ENCODE measurements at places on chromosomes 6 and 20.

- DNase-seq, result no peak
- peaks cover 55% of the 10 kb centered on the region for H3K4me1 ChIP-seq
- H3K36me3 ChIP-seq, result peaks cover 13% of the 10 kb centered on the region
- H3K27ac ChIP-seq, result no peak overlapping the region
Observed at GRCh38 chr6:11370191-11371018, 137.9 kb upstream of the NEDD9 start.

GRCh38 chr6:113208726-113209125 lies 648.4 kb upstream of the MARCKS start:
- no peak for DNase-seq
- no peaks in the 10 kb centered on the region for H3K36me3 ChIP-seq
- no peaks in the 10 kb centered on the region for H3K4me1 ChIP-seq
- H3K27me3 ChIP-seq, result no peaks in the 10 kb centered on the region

- DNase-seq, result no peak
- no peak overlapping the region for H3K27ac ChIP-seq
- no peaks in the 10 kb centered on the region for H3K4me1 ChIP-seq
- H3K27me3 ChIP-seq, result no peaks in the 10 kb centered on the region
Observed at GRCh38 chr6:108200631-108201030, 34.8 kb downstream of the NR2E1 start.

DNA sequence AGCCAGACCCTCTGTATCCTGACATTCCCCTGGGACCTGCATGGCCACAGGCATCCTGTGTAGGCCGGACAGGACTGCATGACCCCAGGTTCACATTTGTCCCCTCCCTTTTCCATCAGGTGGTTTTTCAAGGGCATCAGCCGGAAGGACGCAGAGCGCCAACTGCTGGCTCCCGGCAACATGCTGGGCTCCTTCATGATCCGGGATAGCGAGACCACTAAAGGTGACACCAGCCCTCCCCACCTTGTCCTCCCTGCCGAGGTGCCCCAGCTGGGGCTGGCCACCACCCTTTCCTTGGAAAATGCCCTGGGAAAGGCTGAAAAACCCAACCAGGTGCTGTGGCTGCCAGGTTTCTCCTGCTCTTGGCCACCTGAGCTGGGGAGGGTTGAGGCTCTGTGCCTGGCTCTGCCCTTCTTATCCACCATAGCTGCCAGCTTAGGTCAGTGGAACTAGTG lies 27.6 kb downstream of the HCK start:
- DNase-seq, result no peak
- H3K4me1 ChIP-seq, result no peaks in the 10 kb centered on the region
- no peaks in the 10 kb centered on the region for H3K36me3 ChIP-seq

DNA sequence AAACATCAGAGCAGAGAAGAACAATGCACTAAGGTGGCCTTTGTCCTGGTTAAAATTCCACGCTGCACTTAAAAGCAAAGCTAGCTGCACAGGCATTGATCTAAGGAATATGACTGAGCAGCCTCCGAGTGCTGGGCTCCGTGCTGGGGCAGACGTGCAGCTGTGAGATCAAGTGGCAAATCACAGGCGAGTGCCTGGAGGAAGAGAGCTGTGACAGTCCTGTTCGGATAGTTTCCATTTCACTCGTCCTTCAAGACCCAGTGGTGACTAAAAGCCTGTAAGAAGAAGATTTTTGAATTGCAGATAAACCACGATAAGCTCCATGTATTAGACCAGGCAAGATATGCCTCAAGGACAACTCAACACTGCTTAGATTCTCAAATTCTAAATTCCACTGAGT lies 247.9 kb downstream of the ANKRD60 start:
- no peak overlapping the region for H3K27ac ChIP-seq
- H3K36me3 ChIP-seq, result peaks cover 3% of the 10 kb centered on the region
- no peaks in the 10 kb centered on the region for H3K4me1 ChIP-seq
- H3K27me3 ChIP-seq, result peaks cover 56% of the 10 kb centered on the region
- no peak for DNase-seq

DNA sequence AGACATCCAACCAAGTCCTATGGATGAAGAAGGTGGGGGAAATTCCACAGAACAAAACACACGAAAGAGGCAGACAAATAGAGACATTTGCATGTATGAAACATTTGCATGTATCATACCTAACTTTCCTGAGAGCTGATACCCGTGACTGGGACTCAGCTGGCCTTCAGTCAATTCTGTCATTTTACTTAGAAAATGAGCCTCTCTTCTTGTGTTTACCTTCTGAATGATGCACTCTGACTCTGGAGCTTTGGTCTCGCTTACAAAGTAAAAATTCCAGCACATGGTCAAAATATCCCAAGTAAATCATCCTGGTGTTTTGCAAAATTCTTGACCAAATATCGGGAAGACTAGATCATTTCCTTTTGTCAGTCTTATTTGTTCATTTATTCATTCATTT lies 46.9 kb downstream of the MMUT start:
- peaks cover 15% of the 10 kb centered on the region for H3K27me3 ChIP-seq
- no peak for DNase-seq
- H3K4me1 ChIP-seq, result no peaks in the 10 kb centered on the region
- H3K4me3 ChIP-seq, result no peak overlapping the region

DNA sequence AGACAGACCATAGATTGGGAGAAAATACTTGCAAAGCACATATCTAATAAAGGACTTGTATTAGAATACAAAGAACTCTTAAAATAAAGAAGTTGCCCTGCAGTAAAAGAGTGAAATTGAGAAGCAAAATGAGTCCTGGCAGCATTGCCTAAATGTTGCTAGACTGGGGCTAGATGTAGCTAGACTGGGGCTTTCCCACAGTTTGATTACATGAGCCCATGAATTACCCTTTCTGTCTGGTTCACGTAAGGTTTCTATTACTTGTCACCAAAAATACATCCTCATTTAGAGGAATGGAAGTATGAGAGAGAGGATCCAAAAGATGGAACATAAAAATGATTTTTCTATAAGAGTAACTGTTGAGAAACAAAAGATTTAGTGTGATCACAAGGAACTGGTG lies 57.6 kb upstream of the CCDC28A start:
- no peaks in the 10 kb centered on the region for H3K36me3 ChIP-seq
- no peak overlapping the region for H3K27ac ChIP-seq
- H3K27me3 ChIP-seq, result peaks cover 25% of the 10 kb centered on the region
- H3K4me1 ChIP-seq, result no peaks in the 10 kb centered on the region

DNA sequence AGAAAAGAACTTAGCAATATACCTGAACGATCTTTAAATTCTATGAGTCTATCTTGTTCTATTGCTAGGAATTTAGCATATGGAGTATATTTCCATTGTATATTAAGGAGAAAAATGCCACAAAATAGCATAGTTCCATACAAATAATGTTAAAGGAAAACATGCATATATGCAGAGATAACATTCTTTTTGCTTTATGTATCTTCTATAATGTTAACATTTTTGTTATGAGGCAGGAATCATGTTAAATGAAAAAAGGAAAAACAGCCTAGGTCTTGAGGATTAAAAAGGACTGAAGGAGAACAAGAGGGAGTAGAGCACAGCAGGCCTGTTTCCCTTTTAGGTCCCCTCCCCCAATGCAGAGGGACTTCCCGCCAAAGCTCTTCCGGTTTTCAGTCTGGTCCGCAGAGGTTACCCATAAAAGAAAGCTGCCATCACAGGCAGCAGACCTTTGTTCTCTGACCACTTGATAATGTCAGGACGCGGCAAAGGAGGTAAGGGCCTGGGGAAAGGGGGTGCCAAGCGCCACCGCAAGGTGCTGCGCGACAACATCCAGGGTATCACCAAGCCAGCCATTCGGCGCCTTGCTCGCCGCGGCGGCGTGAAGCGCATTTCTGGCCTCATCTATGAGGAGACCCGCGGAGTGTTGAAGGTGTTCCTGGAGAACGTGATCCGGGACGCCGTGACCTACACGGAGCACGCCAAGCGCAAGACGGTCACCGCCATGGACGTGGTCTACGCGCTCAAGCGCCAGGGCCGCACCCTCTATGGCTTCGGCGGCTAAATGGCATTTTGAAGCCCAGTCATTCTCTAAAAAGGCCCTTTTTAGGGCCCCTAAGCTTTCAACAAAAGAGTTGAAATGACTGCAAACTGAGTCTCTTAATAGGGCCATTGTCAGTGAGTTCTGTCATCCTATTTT lies 108.4 kb upstream of the PRSS16 start:
- H3K4me3 ChIP-seq, result peak overlapping the region; percentile 96
- H3K36me3 ChIP-seq, result peaks cover 24% of the 10 kb centered on the region
- peak overlapping the region; percentile 98 for H3K27ac ChIP-seq

- no peaks in the 10 kb centered on the region for H3K36me3 ChIP-seq
- DNase-seq, result no peak
- H3K27me3 ChIP-seq, result no peaks in the 10 kb centered on the region
- H3K4me1 ChIP-seq, result no peaks in the 10 kb centered on the region
Observed at GRCh38 chr6:10210052-10210451, 204.8 kb downstream of the TFAP2A start.

- DNase-seq, result no peak
- no peak overlapping the region for H3K4me3 ChIP-seq
- H3K4me1 ChIP-seq, result no peaks in the 10 kb centered on the region
- no peaks in the 10 kb centered on the region for H3K36me3 ChIP-seq
Observed at GRCh38 chr20:62840244-62841197, 21.1 kb downstream of the TCFL5 start.

GRCh38 chr20:10877342-10877741 lies 203.5 kb upstream of the JAG1 start:
- no peaks in the 10 kb centered on the region for H3K36me3 ChIP-seq
- no peaks in the 10 kb centered on the region for H3K27me3 ChIP-seq
- no peak for DNase-seq

DNA sequence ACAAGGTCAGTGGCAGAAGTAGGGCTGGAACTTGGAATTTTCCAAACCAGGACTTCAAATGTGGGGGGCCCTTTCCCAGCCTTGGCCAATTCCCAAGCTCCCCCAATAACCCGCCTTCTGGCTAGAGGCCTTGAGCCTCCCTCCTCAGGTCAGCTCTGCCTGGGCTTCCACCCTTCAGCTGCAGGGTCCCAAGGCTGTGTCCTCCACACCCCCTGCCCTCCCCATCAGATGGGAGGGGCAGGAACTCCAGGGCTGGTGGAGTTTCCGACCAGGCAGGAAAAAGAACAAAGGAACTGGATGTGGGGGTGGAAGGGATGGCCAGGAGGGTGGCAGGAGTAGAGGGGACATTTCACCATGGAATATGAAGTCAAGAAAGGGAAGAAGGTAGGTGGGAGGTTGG lies at the start of gene CCM2L:
Gene CCM2L, plus strand, starts transcription at position 338 of the 400 bp plus-strand sequence. Its CDS starts 17 bp downstream, at position 355.
- no peak within 1 kb of the TSS for H3K4me3 ChIP-seq
- DNase-seq, result no peak
- peaks cover 5% of the 10 kb centered on the region for H3K4me1 ChIP-seq
- H3K27ac ChIP-seq, result no peak within 1 kb of the TSS
- no peaks in the 10 kb centered on the region for H3K36me3 ChIP-seq

DNA sequence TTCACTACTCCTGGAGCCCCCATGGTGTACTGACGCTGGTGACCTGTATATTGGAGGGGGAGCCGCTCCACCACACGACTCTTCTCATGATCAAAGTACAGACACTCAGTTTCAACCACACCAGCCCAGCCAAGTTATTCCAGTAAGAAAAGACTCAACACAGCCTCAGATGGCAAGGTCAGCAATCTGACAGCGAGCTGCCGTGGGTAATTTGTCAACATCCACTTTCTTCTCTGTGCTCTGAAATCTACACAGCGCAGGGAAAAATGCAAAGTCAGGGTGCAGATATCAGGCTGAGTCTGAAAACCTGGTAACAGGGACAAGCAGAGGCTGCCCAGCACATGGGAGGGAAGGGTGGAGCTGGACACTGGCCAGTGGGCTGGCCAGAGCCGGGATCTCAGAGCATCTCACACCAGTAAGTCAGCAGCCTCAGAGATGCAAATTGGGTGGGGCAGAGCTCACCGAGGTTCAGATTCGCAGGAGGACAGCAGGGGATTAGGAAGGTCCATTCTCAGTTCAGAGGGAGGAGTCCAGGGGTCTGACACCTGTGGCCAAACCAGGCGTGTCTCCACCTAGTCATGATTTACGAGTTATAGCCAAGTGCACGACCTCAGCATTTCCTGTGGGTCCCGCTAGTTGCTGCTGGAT lies 44.5 kb upstream of the RPS6KA2 start:
- H3K27me3 ChIP-seq, result peaks cover 49% of the 10 kb centered on the region
- no peaks in the 10 kb centered on the region for H3K36me3 ChIP-seq
- no peak overlapping the region for H3K4me3 ChIP-seq
- peaks cover 11% of the 10 kb centered on the region for H3K4me1 ChIP-seq

DNA sequence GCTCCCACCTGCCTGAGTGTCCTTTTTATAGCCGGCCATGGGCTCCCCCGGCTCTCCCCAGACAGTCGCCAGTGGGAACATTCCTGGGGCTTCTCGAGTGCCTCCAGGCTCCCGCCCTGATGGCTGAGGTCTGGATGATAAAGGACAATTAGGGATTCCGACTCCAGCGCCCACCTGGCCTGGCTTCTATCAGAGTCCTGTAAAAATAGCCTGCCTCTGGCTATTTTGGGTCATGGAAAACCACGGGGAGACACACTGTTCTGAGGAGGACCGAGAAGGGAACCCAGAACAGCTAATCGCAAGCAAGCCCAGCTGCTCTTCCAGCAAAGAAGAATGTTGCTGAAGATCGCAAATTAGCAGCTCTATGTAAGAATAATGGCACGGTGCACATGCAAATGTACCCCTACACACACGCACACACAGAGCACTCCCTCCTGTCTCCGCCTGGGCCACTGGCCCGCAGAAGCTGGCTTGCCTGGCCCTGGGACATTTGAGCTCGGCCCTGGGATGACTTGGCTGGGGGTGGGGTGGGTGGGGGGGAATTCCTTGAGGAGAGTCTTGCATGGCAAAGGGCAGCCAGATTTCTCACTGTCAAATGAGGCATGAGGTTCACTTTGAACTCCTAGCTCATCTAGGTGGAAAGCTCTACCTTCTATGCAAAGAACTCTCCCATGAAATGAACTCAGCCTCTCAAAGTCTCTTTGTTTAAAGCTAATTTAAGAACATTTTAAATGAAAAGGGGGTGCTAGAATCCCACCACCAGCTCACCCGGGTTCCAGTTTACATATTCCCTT lies 55.3 kb downstream of the CTCFL start:
- no peak overlapping the region for H3K27ac ChIP-seq
- DNase-seq, result no peak
- no peak overlapping the region for H3K4me3 ChIP-seq
- H3K4me1 ChIP-seq, result peaks cover 12% of the 10 kb centered on the region
- H3K36me3 ChIP-seq, result peaks cover 5% of the 10 kb centered on the region
- H3K27me3 ChIP-seq, result peaks cover 40% of the 10 kb centered on the region

GRCh38 chr20:60024245-60024644 lies 66.0 kb downstream of the CDH26 start:
- no peak for DNase-seq
- no peak overlapping the region for H3K27ac ChIP-seq
- H3K4me3 ChIP-seq, result no peak overlapping the region
- no peaks in the 10 kb centered on the region for H3K36me3 ChIP-seq
- no peaks in the 10 kb centered on the region for H3K4me1 ChIP-seq

- DNase-seq, result no peak
- no peak overlapping the region for H3K27ac ChIP-seq
- H3K27me3 ChIP-seq, result no peaks in the 10 kb centered on the region
- H3K4me1 ChIP-seq, result peaks cover 53% of the 10 kb centered on the region
Observed at GRCh38 chr6:99426451-99426757, 1.3 kb upstream of the PNISR start.

- DNase-seq, result no peak
- H3K27me3 ChIP-seq, result peaks cover 26% of the 10 kb centered on the region
- peaks cover 1% of the 10 kb centered on the region for H3K36me3 ChIP-seq
- H3K4me3 ChIP-seq, result no peak overlapping the region
Observed at GRCh38 chr6:40331545-40331944, 255.6 kb downstream of the LRFN2 start.

- H3K27ac ChIP-seq, result no peak overlapping the region
- H3K27me3 ChIP-seq, result no peaks in the 10 kb centered on the region
- H3K36me3 ChIP-seq, result no peaks in the 10 kb centered on the region
- DNase-seq, result no peak
- peaks cover 9% of the 10 kb centered on the region for H3K4me1 ChIP-seq
- H3K4me3 ChIP-seq, result no peak overlapping the region
Observed at GRCh38 chr6:130113201-130113710, 94.9 kb downstream of the L3MBTL3 start.

Data from effector memory CD8-positive, alpha-beta T cell (primary cell).